ENCODE measurements at places on chromosomes 5 and 9.

- DNase-seq = no peak
Measured at GRCh38 chr9:89868100-89868499, 263.3 kb downstream of the GADD45G start.

GRCh38 chr9:71824257-71824656, 55.9 kb upstream of the CEMIP2 start:
- no peak for DNase-seq

GRCh38 chr9:23643656-23644258, 182.3 kb downstream of the ELAVL2 start:
- DNase-seq = no peak

- peak; percentile 27 for DNase-seq
Measured at GRCh38 chr9:111691672-111692329, 30.4 kb downstream of the GNG10 start.

DNA sequence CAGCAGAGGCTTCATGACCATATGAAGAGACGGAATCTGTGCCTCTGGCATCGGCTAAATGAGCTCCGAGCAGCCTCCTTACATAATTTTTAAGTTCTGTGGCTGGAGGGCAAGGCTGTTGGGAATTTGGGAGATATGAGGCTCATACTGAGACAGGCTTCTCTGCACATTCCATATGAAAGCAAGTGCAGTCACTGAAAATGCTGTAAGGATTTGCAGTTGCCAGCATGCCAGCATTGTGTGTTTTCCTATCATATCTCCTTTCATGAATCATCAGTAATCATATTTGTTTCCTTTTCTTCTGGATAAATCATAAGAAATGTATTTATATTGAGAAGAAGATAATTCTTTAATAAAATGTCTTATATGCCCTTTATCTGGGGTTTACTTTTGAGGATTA, 775.4 kb downstream of the SEMA5A start:
- no peak for DNase-seq

DNA sequence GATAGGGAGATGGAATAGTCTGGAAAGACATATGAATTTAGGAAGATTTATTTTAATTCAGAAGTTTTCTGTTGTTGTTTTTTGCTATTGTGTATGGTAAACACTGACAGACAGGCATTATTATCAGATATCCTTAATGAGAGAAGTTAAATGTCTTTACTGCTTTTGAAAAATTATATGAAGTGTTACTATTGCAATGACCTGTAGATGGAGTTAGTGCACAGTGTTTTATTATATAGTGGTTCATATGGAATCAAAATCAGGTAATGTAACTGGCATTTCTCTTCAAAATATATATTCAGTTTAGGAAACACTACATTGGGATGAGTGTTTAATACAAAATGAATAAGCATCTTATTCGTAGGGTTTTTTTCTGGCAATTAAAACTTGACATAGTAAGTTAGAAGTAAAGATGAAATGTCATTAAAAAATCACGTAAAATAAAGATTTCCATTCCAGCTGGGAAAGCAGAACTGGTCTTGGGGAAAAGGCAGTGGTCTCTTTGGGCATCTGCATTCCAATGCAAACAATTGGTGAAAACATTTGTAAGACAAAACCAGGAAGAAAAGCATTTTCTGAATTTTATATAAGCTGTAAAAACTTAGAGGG, 3.9 kb downstream of the GABRA1 start:
- no peak for DNase-seq

DNA sequence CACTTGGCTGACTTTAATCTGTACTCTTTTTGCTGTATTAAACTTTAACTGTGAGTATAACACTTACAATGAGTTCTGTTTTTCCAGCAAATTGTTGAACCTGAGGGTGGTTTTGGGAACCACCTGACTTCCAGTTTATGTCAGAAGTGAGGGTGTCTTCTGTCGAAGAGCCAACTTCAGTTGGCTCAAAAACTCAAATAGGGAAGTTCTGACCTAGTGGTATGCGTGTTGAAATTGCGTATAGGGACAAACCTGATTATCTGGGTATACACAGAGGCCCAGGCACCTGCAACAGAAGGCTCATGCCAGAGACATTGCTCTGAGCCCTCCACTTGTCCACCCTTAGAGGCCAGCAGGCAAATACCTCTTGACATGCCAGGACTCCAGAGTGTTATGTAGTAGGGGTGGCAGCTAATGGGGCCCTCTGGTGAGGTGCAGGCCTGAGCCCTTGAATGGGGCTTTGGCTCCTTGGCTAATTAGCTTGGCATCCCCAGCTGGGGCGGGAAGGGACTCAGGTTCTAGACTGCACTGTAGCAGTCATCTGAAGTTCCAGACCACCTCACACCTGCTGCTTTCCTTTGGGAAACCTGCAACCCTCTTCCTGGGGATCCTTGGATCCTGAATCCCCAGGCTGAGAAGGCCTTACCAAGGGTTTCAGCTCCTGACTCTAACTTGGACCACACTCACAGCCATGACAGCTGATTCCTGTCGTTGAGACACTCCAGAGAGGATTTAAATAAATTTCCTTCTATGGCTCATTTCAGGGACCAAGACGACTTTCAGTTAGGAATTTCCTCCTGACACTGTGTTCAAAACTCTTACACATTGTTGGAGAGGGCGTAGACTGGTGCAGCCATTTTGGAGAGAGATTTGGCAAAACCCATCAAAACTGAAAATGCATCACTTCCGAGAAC, 189.6 kb downstream of the HSPA4 start:
- no peak for DNase-seq

DNA sequence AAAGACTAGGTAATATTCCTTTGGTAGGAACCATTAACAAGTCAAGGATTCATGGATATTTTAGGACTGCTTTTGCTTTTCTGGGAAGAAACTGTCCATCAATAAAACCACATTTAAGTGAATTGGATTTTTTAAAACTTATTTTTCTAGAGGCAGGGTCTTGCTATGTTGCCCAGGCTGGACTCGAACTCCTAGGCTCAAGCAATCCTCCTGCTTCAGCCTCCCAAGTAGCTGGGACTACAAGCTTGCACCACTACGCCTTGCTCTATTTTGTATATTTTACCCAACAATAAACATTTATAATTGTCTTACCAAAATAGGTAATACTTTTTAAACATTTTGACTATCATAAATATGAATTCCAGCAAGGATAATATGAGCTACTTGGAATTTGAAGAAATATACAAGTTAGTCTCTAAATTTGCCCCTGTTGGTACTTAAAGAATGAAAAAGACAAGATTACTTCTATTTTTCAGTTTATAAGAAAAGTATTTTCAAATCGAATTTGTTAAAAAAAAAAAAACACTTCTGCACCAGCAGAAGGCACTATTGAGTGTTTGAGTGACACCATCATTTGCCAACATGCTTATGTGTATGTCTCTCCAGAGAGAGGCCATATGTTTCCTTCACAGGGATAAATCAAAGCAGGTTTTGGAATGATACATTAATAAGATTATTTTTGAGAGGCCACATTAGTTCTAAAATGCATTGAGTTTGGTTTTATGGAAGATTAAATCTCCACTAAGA, 60.0 kb upstream of the CARTPT start:
- DNase-seq = no peak

GRCh38 chr9:122107291-122107805, 14.2 kb upstream of the TTLL11 start:
- DNase-seq = no peak

DNA sequence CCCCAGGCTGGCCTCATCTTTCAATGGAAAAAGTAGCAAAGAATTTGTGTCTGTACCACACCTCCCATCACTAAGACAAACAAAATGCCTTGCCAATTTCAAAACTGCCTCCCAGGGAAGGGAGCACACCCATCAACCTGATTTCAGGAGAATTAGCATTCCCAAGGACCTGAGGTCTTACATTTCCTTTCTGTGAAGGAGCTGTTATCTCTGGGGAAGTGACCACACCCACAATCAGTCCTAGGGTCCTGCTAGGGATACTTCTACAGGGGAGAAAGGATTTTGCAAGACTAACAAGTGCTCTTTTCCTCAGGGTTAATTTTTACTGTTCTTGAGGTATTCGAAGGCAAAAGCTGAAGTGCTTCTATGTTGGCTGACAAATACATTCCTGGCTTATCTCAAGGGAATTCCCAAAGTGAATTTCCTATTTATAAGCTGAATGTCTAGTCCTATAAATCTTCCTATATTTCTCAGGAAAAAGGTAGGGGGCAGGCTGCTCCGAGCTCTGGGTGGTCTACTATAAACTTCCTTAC, 97.4 kb upstream of the ITGA1 start:
- no peak for DNase-seq

GRCh38 chr5:75940418-75940817, 142.8 kb upstream of the SV2C start:
- DNase-seq = no peak

- no peak for DNase-seq
Measured at GRCh38 chr5:135333732-135334515, 65.1 kb downstream of the MACROH2A1 start.

DNA sequence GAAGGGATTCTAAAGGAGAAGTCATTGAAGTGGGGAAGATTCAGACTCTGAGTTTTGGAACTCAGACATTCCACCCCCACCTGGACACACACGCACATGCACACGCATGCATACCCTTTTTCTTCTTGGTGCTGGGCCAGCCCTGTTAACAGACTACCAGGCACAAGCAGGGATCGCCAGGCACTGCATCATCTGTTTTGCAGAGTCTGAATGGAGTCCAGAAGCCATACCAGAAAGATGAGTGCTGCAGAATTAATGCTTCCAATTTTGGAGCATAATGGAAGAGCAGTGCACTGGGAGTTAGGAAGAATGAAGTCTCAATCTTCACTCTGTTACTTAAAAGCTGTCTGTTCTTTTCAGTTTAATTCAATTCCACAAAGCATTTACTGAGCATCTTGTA, 95.5 kb downstream of the PDE8B start:
- DNase-seq = no peak

GRCh38 chr5:7094626-7095025, 301.3 kb upstream of the ADCY2 start:
- DNase-seq = no peak

GRCh38 chr5:17492770-17493169, 5.3 kb upstream of the TAF11L2 start:
- DNase-seq = no peak

Measured in NCI-H1417 treated with DMSO at 0.1 percent for 48 hours (cell line).